ENCODE measurements at places on chromosomes 6 and 20.
A peak's percentile ranks its signal among the peaks of the same experiment; 100 is the strongest.

- peak; percentile 46 for DNase-seq
Observed at GRCh38 chr6:150813319-150813992, 52.0 kb upstream of the MTHFD1L start.

DNA sequence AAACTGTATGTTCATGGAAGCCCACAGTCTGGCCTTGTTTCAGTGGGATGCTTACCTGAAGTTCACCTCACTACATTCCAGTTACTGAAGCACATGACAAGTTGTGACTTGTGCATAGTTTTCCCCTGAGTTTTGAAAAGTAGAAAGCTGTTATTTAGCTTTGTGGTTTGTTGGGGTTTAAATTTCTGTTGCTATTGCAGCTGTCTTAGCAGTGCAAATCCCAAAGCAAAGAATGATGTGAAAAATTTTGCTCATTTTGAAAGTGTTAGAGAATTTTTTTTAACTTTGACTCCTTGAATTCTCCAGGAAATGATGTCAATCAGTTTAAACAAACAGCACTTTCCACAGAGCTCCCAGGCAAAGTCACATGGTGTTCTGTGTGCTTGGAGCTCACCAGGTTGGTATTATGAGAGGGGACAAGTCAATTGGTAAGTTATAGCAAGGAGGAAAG is 268.4 kb downstream of the ADGRG6 start:
- DNase-seq, result no peak

DNA sequence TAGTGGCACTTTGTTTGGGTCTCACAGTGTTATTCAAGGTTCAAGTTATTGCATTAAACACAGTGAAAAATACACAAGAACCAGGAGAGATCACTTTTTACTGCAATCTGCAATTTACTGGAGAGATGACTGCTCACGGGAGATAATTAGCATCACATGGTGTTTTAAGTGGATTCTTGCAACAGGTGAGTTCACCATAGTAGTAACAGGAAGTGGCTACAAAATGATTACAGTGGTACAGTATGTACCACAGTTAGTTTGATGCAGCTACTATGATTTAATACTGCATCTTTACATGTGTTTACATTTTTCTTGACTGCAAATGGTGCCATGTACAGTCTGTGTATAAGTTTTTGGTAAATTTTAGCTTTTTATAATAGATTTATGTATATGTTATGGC is 96.5 kb upstream of the SCP2D1 start:
- no peak for DNase-seq

DNA sequence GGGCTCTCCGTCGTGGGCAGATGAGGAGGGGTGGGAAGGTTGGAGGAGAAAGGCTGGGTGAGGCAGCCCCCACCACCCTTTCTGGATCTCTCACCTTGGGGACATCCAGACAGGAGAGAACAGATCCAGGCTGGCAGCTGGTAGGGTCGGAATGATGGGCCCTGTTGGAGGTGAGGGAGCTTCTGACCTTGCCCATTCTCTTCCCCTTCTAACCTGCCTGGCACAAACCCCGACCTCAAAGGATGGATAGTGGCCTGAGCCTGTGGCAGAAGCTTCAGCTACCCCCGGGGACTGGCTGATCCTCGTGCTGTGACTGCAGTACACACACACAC is 6.0 kb upstream of the NPBWR2 start:
- no peak for DNase-seq

- DNase-seq, result no peak
Observed at GRCh38 chr6:25919657-25920056, 10.8 kb downstream of the SLC17A2 start.

DNA sequence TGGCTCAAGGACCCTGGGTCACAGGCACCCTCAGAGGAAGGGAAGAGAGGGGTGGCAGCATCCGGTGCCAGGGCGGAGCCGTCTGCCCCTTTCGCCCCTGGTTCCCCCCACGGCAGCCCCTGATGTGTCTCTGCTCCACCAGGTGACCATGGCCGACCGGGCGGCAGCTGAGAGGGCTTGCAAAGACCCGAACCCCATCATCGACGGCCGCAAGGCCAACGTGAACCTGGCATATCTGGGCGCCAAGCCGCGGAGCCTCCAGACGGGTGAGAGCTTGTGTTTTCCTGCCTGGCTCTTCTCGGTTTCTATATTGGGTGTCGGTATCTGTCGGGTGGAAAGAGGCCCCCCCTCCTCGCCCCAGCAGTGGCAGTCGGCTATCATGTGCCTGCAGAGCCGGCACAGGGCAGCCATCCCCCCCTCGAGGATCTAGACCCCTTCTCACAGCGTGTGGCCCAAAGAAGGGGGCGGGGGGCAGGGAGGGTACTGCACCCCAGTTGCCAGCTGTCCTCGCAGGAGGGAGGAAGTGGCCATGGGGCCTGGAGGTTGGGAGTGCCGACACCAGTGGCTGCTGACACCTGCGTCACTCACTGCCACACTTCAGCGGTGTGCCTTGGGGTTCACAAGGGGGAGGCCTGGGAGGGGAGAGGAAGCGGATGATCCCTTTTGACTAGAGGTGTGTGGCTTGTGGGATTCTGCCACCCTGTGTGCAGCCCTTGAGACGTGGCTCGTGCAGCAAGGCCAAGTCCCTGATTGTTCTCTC is 1.5 kb downstream of the RBM38 start:
- DNase-seq, result no peak

- DNase-seq, result no peak
Observed at GRCh38 chr20:44402391-44403193, 47.1 kb downstream of the HNF4A start.

GRCh38 chr6:16437984-16438383 is 199.6 kb downstream of the GMPR start:
- DNase-seq, result no peak

DNA sequence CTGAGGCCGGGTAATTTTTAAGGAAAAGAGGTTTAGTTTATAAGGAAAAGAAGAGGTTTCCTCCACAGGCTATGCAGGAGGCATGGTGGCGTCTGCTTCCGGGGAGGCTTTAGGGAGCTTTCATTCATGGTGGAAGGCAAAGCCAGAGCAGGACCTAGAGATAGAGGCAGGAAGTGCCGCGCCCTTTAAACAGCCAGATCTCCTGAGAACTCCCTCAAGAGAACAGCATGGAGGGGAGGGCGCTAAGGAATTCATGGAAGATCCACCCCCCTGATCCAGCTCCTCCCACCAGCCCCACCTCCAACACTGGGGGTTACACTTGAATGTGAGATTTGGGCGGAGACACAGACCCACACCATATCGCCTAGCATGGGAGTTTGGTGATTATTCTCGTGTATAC is 13.9 kb upstream of the DACT2 start:
- DNase-seq, result no peak

- DNase-seq, result no peak
Observed at GRCh38 chr6:16181439-16182297, 52.8 kb downstream of the MYLIP start.

DNA sequence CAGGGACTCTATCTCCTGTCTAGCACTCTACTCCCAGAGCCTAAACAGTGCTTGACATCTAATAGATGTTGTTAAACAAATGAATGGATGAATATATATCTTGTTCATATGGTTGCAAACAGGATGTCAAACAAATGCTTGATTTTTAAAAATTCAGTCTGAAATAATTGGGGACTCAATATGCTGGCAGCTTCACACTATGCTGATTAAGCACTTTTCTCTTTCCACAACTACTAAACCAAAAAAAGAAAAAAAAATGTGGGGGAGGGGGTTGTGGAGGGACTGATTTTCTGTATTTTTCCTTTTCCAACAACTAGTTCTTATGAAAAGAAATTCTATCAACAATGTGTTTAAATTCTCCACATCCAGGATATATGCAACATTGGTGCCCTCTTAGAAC is 42.9 kb downstream of the SF3B5 start:
- DNase-seq, result no peak

DNA sequence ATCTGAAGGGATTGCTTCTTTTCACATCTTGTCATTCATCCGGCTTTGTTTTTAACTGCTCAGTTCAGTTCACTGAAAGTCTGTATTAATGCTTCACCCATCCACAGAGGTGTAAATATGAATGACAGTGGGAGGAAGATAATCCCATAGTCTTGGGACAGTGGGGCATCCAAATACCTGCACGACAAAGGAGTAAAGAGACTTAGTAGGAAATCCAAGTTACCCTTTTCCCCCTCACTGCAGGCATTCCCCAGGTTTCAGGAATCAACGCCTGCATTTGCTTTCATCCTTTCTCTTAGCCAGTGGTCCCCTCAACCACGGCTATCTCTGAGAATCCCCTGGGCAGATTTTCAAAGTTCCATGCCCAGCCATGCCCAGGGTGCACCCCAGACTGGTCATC is 110.2 kb downstream of the MYLK4 start:
- DNase-seq, result no peak

DNA sequence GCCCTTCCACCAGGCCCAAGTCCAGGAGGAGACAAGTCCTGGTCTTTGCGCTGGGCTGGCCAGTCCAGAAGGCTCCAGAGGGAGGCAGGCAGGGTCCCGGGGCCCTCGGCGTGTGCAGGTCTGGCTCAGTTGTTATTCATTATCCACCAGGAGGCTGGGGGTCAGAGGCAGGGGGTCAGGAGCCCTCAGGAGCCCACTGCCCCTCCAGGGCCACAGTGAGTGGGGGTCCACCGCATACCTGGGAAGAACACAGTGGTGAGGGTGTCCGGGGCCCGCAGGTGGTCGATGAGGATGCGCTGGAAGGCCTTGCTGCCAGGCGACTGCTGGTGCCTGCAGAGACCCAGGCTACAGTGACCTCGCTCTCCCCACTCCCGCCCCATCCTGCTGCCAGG is 4.4 kb upstream of the C20orf144 start:
- DNase-seq, result no peak

DNA sequence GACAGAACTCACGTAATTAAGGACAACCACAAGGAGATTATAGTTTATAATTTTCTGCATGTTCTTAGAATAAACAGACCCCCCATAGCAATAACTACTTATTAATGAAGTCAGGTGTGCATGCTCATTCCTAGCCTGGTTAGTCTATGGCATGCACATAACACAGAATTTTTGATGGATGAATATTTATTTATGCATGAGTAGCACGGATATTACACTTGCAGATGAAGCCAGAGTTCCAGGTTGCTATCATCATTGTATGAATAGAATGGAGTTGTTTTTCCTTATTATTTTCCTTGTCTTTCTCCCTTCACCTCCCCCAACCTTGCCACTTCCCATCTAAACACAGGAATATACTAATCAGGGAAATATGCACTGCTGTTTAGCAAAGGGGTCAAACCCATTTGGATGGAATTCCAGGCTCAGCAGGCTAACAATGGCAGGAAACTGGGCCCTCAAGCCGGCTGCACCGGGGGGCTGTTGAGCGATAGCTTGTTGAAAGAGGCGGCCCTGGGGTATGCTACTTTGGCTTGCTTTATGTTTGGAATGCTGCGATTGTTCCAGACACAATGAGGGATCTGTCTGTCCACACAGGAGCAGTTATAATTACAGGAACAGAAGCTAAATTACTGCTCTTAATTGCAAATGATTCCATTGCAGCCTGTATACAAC is 112.6 kb downstream of the TMEM170B start:
- DNase-seq, result no peak

DNA sequence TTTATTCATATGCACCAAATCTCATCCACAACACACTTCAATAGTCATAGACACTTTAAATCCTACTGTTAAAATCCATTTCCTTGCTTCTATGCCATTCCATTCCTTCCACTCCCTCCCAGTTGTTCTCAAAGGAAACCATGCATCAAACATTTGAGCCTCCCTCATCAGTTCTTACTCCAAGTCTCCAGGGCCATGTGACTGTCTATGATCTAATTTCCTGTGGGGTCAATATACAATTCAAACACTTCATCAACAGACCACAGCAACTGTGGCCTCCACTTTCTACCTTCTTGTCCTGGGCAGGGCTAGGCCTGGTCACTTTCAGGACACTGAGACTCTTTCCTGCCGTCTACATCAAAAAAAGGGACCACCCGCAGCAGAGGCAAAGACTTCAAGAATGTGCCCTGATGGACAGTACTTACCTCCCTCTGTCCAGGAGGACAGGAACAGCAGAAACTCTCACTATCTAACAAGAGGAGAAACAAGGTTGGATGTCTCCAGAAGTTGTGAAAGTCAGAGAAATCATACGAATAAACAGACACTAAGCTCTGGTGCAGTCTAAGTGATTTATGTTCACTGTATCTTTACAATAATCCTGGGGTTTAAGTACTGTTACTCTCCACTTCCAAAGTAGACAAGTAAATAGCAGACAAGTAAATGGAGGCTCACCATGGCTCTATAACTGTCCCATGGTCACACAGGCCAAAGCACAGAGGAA is 160.2 kb downstream of the QRSL1 start:
- DNase-seq, result no peak

GRCh38 chr6:115947966-115948541 is 112.6 kb downstream of the FRK start:
- no peak for DNase-seq

GRCh38 chr6:16766043-16766536 is 4.8 kb upstream of the ATXN1 start:
- no peak for DNase-seq

GRCh38 chr20:53833333-53834061 is 236.9 kb downstream of the BCAS1 start:
- no peak for DNase-seq

DNA sequence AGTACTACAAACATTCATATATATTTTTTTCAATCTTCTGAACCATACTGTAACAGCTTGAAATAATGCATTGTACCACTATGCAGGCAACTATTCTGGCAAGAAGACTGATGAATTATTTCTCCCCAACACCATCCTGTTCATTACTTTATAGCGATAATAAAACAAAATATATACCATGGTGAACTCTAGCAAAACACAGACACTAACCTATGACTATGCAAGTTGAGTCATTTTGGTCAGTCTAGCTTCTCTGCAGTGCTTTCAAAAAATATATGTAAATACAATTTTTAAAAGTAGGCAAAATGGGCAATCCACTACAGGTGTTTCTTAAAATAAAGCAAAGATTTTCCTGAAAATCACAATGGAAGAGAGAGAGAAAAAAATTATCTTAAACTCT is 20.3 kb downstream of the PHIP start:
- no peak for DNase-seq

DNA sequence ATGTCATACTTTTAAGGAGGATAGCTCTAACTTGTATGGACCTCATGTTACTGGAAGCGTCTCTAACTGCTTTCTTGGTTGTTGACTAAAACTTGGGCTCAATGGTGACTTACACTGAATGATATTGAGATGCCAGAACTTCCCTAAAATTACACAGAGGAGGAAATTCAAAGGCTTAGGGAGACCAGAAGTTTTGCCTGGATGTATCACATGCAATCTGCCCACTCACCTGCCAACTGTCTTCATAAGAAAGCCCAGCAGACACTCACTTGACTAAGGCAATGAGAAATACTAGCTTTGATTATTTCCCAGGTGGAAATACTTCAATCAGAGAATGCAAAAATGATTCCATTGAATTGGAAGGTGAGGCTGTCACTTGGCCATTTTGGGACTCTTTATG is 51.2 kb upstream of the PDYN start:
- no peak for DNase-seq

- no peak for DNase-seq
Observed at GRCh38 chr6:64520050-64520449, 884.4 kb downstream of the PHF3 start.

All from right forelimb (tissue), 1 donor.